ENCODE measurements at places on chromosomes 12 and 14.

- no peak for DNase-seq
Observed at GRCh38 chr12:62251609-62251958, 8.6 kb upstream of the USP15 start.

- no peak for DNase-seq
Observed at GRCh38 chr12:47023311-47023710, 56.1 kb upstream of the PCED1B start.

DNA sequence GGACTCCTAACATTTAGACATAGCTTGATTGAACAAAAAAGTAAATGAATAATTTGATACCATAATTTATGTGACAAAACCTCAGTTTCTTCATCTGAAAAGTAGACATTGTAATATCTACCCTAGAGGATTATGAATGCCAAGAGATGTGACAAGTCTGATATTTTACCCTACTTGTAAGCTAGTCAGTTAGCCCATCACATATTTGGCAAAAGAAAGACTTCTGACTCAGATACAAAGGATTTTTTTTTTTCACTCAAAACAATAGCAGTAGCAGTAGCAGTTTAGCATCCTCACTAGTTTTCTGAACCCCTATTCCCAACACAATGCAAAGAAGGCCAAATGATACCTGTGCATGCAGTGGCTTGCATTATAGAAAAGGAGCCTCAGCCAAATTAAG is 377.3 kb upstream of the E2F7 start:
- no peak for DNase-seq

GRCh38 chr12:59142183-59142790 is 222.0 kb upstream of the LRIG3 start:
- peak; percentile 3 for DNase-seq
